ENCODE measurements at places on chromosomes 16 and 17.
A peak's percentile ranks its signal among the peaks of the same experiment; 100 is the strongest.

DNA sequence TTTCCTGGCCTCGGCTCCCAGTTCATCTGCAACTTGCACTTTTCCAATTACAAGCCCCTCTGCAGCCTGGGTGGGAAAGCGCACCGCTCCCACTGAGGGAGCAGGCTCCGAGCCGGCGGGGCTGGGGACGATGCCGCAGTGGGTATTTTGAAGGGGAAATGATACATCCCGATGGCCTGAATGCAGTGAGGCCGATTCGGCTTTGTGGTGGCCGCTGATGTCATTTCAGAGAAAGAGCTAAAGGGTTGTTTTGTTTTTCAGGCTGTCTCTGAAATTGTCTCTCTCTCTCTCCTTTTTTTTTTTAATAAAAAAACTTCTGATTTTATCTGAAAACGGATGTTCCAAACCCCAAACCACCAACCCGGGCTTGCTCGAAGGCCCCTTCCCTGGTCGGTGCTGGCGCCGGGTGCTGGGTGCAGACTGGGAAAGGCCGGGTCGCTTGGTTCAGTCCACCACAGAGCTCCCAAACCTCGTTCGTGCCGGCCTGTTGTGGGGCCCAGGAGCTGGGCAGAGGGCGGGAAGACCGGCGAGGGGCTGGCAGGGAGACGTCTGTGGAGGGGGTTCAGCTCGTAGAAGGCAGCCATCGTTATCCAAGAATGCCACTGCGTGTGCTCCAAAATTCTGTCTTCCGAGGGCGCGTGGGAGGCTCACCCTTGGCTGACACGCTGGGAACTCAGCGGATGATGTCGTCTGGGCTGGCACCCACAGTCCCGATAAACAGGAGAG lies 102.8 kb downstream of the FOXL1 start:
- no peak for DNase-seq

GRCh38 chr16:62665269-62665668 lies 629.0 kb upstream of the CDH8 start:
- DNase-seq: no peak

GRCh38 chr17:10337976-10338375 lies 34.8 kb downstream of the MYH13 start:
- no peak for DNase-seq

DNA sequence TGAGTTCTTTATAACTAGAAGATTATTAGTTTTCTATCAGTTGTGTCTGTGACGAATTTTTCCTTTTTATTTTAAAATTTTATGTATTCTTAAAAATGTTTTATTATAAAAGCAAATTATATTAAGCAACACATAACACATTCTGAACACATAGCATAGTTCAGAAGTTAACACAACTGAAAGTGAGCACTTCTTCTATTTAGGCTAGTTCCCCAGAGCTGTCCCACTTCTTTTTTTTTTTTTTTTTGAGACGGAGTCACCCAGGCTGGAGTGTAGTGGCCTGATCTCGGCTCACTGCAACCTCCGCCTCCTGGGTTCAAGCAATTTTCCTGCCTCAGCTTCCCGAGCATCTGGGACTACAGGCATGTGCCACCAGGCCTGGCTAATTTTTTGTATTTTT lies 37.7 kb upstream of the ALDH3A2 start:
- DNase-seq: no peak

- DNase-seq: no peak
Measured at GRCh38 chr17:2780256-2780655, 16.0 kb upstream of the RAP1GAP2 start.

GRCh38 chr16:25013049-25013448 lies 2.1 kb downstream of the ARHGAP17 start:
- DNase-seq: no peak

- no peak for DNase-seq
Measured at GRCh38 chr17:75847614-75848522, 3.7 kb upstream of the UNC13D start.

- no peak for DNase-seq
Measured at GRCh38 chr17:35912339-35912912, 18.1 kb downstream of the RDM1 start.

DNA sequence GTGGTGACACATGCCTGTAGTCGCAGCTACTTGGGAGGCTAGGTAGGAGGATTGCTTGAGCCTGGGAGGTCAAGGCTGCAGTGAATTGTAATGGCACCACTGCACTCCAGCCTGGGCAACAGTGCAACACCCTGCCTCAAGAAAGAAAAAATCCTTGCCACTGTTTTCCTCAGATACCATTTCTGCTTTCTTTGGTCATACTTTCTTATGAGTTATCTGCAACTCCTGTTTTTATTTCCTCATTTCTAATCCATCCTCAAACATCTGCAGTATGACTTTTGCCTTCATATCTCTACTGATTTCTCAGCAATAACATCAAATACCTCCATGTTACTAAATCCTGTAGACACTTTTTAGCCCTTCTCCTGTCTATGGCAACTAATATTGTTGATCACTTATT lies 3.1 kb upstream of the AP2B1 start:
- DNase-seq: no peak

- DNase-seq: no peak
Measured at GRCh38 chr17:73586921-73587602, 57.2 kb downstream of the SDK2 start.

GRCh38 chr17:29177871-29178749 lies 2.1 kb downstream of the MYO18A start:
- DNase-seq: no peak

GRCh38 chr16:20918486-20919239 lies 18.1 kb downstream of the LYRM1 start:
- no peak for DNase-seq

DNA sequence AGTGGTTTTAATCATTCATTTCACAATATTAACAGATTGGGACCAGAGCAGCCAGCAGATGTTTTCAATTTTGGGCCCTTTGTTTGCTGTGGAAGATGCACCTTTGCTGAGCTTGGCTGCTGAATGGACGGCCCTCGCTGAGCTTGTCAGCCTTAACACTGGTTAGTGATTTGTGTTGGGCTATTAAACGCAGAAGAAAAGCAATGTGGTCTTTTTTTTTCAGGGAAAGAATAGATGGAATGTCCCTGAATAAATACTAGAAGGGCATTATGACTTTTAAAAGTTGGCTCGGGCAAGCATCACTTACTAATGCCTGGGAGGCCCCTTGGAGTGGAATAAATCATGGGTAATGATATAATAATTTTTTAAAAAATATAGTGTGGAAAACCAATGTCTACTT lies 297.0 kb downstream of the MAP2K6 start:
- DNase-seq: no peak

GRCh38 chr17:42422958-42423712 lies at the start of gene CAVIN1:
Gene CAVIN1 (minus strand): TSS chr17:42423256. CDS start chr17:42423097, 159 bp downstream.
- peak; percentile 49 for DNase-seq

GRCh38 chr17:63764716-63765115 lies 8.7 kb downstream of the CCDC47 start:
- no peak for DNase-seq

DNA sequence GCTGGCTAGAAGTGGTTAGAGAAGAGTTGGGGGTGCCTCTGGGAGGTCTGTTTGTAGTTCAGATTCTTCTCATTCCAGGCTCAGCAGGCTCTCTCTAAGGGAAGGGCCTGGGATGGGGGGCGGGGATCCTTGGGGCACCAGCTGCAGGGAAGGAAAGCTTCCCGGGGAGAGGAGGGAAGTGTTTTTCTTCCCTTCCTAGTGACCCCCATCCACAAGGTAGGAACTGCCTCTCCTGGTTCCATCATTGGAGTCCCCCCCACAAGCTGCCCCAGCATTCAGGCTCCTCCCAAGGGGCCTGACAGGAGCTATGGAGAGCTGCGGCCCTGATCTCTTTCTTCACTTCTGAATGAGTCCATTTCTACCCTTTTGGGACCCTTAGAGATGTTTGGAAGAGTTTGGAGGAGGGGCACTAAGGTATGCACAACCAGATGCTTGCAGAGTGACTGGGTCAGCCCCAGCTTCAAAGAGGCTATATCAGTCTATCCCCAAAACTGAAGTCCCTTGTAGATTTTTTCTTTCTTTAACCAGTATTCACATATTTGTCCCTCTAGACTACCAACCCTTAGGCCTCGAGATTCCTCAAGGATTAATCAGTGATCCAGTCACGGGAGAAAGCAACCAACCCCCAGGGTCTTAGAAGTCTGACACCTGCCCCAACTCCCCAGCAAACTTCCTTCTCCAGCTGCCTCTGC lies 13.9 kb upstream of the FZD2 start:
- DNase-seq: no peak

GRCh38 chr17:73476890-73477350 lies 165.1 kb upstream of the CDC42EP4 start:
- DNase-seq: no peak

- DNase-seq: no peak
Measured at GRCh38 chr17:80034791-80035686, 633 bp downstream of the TBC1D16 start.

GRCh38 chr16:72271699-72272240 lies 99.8 kb upstream of the PMFBP1 start:
- DNase-seq: no peak

DNA sequence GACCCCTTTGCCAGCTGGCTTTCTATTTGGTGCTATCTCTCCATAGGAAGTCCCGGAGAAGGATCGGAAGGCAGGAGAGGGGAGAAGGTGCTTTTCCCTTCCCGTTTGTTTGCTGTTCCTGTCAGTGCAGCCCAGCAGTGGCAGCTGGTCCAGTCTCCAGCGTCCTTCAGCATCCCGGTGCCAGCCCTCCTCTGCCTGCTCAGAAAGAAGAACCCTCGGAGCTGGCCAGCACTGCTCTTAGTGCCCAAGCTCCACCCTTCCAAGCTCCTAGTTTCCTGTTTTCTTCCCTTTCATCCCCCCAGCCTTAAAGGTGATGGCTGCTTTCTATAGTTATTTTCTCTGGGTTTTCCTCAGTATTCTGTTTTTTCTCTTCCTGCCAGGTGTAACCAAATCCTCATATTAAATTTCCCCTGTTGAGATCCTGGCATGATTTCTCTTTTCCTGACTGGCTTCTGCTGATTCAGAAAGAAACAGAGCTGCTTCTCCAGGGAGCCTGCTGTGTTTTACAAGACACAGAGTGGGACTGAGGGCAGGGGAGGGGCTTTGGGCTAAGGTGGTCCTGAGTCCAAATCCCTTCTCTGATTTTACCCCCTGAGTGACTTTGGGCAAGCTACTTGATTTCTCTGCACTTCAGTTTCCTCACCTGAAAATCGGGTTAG lies 186.8 kb downstream of the COPRS start:
- no peak for DNase-seq

DNA sequence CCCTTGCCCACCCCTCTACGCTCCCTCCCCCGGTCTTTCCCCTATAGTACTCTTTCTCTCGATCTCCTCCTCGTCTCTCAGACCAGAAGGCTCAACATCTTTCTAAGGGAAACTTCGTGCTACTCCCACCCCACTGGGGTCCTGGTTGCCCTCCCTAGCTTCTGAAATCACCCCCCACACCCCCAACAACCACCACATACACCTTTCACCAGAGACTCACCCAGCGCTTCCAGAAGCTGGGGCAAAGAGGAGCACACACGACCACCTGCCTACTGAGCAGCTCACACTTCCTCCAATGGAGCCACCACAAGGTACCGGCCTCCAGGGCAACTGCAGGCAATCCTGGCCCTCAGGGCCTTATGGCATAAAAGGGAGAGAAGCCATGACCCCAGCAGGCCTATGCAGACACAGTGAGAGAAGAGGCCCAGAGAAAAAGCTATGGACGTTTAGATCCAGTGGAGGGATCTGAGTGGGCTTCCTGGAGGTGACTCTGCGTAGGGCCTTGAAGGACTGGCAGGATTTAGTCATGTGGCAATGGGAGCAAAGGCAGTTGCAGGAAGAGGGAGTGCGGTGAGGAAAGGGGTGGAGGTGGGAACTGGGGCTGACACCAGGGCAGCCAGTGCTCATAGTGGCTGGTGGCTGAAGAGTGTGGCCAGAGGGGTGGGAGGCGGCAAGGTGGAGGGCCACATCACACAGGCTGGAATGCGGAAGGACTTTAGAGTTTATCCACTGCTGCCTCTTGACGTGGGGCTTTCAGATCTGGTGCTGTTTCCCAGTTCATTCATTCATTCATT lies 12.1 kb upstream of the TMEM92 start:
- DNase-seq: no peak

DNA sequence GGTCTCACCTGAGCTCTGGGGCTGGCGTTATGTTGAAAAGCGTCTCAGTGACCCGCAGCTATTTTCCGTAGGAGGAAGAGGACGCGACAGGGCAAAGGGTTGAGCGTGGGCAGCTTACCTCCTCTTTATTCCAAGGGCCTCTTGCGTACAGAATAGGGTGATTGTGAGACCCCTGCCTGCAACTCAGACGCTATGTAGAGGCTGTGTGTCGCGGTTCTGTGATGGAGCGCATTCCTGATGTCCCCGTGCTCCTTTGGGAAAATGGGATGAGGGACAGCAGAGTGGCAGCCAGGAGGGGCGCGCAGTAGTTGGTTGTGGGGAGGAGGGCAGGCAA lies 531 bp upstream of the CDH8 start:
- no peak for DNase-seq

GRCh38 chr17:27862004-27862403 lies 31.2 kb downstream of the LYRM9 start:
- DNase-seq: no peak

DNA sequence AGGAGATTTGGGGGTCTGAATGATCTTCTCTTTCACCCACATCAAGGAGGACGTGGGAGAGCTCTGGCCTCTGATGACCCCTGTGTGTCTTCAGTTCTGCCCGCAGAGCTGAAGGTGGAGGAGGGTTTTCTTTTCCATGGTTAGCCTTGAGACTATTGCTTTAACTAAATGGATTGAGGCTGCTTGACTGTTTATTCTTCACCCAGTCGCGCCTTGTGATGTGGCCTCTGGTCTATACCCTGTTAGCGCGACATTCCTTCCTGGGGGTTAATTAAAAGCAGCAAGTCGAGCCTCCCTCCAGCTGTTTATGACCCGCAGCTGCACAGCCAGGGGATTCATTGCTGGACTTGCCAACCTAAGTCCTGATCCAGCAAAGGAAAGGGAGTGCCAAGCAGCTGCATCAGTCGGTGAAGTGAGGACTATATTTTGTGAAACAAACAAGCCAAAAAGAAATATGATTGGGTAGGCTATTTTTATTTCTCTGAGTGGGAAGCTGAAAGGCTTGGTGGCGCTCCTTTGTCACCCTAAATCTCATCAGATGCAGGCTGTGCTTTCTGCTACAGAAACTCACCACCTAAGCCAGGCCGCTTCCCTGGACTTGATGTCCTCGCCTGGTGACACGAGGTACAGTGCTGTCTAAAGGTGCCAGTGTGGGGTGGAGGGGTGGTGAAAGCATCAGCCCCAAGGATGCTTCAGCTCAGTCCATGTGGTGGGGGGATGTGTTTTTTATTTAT lies 11.0 kb upstream of the SEC14L1 start:
- DNase-seq: no peak

DNA sequence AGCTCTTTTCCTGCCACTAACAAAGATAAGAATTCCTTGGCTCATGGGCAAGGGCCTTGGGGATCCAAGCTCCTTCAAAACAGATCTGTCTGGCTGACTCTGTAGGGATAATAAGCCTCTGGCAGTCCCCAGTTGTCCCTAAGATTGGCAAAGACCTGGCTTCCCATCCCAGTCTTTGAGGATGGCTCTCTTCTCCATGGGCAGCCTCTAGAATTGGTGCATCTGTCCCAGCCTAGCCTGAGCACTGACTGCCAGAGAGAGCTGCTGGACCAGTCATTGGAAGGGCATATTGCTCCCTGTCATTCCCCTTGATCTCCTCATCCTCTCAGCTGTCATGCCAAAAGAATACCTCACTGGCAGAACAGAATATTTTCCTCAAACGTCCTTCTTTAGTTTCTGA lies 13.2 kb upstream of the CUEDC1 start:
- DNase-seq: no peak

Data from esophagus squamous epithelium (tissue), 5 donors.